ENCODE measurements at places on chromosomes 4 and X.

DNA sequence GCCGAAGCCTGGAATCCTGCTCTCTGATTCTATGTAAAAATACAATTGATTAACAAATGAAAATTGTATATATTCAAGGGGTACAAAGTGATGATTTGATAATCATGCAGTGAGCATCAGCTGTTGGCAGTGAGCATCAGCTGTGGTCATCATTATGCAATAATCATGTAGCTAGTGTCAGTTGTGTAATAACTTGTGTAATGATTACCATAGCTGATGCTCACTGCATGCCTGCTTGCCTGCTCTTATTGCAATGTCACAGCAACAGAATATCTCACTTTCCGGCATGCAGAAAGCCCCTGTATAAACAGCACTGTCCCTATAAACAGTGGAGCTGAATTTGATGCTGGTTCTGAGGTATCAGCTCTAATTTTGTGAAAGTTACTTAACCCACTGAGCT, 46.8 kb downstream of the SULT1B1 start:
- no peak for DNase-seq

GRCh38 chr4:169791527-169792156, 33.9 kb upstream of the HPF1 start:
- DNase-seq = peak; percentile 39

DNA sequence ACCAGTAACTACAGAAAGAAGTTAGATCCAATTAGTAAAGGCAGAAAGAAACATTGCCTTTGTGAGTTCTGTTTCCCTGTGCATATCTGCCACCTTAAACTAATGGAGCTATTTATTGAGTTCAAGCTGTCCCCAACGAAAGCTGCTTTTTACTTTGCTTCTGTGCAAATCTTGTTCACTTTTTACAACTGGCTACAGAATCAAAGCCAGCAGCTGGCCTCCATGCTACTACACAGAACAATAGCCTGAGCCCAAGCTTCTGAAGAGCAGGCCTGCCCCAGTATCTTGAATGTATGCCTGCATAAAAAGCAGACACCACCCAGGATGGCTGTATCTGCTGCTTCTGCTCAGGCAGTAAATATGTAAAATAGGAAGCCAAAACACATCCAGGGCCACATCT, 28.1 kb downstream of the ANK2 start:
- no peak for DNase-seq

DNA sequence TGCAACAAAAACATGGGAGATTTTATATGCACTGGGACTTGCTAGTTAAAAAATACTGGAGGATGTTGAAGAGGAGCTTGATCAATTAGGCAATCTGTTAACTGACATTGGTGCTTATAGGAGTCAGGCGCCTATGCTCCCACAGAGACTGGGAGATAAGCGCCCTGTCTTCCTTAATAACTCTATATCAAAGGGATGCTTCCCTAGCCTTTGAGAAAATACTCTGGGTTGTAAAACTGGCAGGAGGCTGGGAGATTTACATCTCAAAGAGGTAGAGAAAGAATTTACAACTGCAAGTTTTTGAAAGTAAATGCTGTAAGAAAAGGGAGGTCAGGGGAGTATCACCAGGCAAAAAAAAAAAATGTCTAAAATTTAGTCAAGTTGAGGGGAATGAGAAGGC, 325.4 kb downstream of the PCDH10 start:
- DNase-seq = no peak

- no peak for DNase-seq
These were observed 1744.4 kb upstream of the ADGRL3 start for GRCh38 chr4:59455751-59456150.

- DNase-seq = no peak
These were observed 252.1 kb upstream of the KLHL4 start for GRCh38 chrX:87265518-87265917.

DNA sequence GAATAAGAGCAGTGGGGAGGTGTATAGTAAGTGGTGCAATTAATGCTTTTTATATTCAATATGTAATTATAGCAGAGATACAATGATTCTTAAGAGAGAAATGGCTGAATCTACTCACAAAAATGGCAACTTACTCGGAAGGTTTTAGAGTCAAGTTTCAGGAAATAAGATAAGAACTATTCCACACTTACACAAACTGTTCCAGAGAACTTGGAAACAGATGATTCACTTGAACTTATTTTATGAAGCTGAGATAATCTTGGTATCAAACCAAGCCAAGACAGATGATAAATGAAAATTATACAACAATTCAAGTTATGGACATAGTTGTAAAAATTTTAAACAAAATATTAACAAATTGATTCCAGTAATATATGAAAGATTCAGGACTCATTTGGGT, 311.3 kb upstream of the HS3ST1 start:
- DNase-seq = no peak

DNA sequence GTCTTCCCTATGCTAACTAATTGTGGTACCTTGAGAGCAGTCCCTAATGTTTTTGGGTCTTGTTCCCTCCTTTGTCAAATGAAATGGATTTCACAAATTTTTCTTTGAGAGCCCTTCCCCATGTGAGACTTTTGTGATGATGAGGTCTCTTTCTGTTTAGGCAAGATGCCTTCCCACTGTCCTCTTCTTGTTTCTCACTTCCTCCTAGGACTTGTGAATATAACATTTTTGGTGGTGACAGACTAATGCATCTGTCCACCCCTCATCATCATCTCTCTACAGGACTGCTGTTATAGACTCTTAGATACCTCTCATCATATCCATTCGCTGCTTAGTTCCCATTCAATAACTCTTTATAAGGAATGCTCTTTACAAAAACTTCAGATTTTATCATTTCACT, 8.7 kb upstream of the ANK2 start:
- DNase-seq = no peak

DNA sequence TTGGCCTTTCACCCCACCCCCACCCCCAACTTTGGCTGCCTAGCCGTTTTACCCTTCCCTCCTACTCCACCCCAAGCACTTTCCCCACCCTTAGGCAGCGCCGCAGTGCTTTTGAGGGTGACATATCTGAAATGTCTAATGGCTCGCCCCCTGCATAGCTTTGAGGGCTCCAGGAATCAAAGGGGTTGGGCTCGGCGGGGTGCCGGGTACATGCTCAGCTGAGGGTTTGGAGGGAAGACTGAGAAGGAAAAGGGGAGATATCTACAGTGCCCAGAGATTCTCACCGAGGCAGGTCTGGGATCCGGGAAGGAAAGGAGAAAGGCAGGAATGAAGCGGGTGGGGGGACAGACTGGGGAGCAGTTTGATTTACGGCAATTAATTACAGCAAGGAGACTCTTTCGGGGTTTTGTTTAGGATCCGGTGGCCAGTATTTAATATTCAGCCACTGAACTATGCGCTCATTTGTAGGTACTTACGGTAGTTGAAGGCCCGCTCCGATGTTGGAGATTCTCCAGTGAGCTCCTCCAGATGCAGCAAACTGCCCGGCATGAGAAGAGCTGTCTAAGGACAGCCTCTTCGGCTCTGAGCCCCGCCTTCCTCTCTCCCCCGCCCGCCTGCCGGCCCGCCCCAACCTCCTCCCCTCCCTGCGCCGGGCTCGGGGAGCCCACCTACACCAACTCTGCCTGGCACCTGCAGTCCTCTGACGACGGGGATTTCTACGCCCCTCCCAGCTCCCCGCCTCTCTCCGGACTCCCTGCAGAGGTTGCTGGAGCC, at the start of gene IGSF1:
Gene IGSF1, minus strand, starts transcription at position 569 of the 774 bp plus-strand sequence. CDS start 2,632 bp downstream, outside the sequence.
- DNase-seq = no peak

DNA sequence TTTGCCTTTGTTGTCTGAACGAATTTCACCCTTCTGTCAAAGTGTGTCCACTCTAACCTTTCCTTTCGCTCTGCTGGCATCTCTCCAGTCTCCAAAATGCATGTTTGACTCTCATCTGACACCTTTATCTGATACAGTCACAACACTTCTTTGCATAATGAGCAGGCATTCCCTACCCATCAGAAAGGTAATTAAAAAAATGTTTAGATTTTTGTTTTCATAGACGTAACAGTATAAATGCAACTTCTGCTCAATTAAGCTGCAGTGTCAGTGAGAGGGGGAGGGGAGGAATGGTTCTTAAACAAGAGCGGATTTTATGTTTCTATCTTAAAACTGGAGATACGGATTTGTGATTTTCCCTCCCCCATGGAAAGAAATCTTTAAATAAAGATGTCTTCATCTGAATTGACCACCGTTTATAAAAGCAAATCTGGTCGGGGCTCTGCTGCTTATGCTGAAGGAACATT, 70.2 kb downstream of the CXXC4 start:
- DNase-seq = no peak

DNA sequence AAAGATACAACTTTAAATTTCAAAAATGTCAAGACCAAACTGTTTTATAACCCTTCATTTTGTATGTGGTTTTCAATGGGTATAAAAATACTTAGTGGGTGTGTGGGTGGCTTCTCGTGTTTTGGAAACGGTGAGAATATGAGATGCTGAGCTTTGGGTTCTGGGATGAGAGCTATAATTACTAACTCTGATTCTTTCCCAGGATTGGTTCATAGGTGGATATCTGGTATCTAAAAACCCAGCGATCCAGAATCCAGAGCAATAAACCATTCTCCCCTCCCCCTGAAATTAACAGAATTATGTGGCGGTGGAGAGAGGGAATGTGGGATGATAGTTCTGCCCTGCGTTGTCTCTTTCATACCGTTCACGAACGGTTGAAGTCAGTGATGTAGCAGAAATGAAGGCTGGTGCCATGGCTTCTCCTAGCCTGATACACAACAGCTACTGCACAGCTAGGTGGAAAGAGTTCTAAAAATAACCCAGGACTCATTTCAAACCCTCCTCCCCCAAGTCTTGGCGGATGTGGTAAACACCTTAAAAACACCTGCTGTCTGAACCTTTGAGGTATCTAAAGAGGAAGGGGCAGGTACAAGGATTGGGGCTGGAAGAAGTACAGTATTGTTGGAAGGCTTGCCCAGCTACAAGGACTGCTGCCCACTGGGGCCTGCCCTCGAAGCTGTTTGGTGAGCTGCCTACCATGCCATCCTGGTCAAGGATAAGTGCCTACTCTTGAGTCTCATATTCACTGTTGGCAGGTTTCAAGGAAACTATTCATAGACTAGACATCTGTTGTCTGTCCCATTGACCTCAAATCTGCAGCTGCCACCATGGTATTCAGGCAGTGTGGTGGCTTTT, 44.5 kb downstream of the SEPTIN11 start:
- DNase-seq = no peak

- DNase-seq = no peak
These were observed 15.0 kb upstream of the MSMO1 start for GRCh38 chr4:165312506-165312905.

DNA sequence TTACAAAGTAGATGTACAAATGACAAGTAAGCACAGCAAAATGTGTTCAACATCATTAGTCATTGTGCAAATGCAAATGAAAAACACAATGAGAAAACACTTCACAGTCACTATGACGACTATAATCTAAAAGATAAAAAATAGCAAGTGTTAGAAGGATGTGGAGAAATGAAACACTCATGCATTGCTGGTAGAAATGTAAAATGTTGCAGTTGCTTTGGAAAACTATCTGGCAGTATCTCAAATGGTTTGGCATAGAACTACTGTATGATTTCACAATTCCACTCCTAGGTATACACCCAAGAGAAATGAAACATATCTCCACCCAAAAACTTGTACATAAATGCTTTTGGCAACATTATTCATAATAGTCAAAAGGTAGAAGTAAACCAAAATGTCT, 459.7 kb upstream of the TRAM1L1 start:
- no peak for DNase-seq

DNA sequence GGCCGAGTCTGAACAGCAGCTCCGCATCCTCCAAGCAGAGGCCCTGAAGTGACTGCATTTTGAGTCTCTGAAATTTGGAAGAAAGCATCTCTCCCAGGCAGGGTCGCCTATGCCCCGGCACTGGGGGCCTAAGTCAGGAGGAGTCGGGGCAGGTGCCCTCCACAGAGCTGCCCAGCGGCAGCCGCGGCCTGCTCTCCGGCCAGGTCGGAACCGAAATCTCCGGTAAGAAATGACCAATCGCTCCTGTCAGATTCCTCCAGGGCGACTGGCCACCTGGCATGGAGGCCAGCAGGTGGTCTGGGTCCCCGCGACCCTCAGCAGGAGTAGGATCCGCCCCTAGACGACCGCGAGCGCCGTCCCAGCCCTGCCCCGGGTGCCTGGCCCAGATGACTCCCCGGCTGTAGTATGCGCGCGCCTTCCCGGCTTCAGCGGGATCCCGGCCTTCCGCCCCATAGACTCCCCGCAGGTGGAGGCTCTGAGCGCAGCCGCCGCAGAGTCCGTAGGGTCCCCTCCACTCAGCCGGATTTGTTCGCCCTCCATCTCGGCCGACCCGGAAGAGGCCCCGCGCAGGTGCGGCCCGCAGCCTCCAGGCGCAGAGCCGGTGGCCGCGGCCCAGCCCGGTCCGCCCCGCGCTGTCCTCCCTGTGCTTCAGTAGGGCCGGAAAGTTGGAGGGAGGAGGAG, 1.5 kb downstream of the NKX1-1 start:
- DNase-seq = no peak

DNA sequence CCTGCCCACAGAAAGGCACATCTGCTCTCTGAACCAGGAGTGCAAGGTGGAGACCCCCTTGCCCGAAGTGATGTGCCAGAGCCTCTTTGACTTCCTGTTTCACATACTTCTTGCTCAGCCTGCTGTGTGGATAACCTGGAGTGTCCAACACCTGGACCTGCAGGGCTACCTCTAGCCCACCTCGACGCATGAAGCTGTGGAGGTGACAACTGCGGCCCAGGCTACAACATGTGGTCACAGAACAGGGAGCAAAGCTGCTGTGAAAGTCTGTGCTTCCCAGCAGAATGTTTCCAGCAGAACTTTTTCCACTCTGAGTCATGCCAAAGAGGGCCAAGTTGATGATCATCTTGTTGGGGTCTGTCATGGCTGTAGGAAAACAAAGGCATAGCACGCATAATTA, 1.5 kb downstream of the GIMD1 start:
- DNase-seq = no peak

DNA sequence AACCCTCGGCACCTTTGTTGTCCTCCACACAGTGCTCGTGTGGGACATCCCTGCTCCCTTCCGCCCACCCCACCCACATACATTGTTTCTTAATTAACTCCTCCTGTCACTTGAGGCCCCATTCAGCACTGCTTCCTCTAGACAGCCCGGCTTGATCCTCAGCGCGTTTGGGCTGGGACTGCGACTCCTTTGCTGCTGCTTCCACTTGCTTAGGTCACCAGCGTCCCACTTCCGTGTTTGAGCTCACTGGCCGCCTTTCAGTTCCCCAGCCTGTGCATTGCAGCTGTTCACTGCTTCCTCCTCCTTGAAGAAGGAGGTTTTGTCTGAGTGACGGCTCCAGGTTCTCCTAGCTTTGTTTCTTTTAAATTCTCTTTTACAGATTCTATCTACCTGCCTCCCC, 16.1 kb downstream of the RNF4 start:
- DNase-seq = no peak

DNA sequence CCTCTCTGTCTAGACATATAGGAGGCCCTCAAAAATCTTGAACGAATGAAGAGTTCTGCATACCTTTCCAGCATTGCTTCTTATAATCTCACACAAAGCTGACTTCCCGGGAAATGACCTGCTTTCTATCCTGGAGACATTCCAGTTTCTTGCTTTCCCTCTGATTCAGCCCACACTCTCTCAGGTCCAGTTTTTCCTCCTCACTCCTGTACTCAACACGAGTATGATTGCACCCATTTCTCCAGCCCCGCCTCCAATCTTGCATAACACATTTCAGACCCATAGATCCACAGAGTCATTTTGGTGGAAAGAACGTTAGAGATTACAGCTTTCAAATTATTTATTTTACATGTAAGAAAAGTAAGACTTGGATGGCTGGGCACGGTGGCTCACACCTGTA, 127.5 kb upstream of the TLR3 start:
- no peak for DNase-seq

All from PC-9 (cell line).